GM23248 (cell line): ENCODE measurements at places on chromosomes 1 and 21.
A peak's percentile ranks its signal among the peaks of the same experiment; 100 is the strongest.

- no peak for DNase-seq
These were observed 88.5 kb downstream of the RUNX3 start for GRCh38 chr1:24841593-24841992.

DNA sequence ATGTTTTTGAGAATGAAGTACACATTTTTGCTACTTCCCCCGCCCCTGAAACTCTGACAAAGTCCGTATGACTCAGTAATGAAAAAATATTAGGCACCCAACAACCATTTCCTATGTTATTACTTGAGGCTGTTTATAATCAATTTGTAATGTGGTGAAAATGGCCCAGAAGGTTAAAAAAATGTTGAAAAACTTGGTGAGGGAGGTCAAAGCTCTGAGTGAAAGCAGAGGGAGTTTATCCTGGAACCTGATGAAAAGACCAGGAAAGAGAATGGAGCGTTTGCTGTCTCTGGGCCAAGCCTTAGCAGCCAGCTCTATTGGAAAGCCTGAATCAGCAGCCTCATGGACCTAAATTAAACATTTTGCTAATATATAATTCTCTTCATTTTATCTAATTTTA, 367.7 kb upstream of the NEGR1 start:
- peak; percentile 47 for DNase-seq

DNA sequence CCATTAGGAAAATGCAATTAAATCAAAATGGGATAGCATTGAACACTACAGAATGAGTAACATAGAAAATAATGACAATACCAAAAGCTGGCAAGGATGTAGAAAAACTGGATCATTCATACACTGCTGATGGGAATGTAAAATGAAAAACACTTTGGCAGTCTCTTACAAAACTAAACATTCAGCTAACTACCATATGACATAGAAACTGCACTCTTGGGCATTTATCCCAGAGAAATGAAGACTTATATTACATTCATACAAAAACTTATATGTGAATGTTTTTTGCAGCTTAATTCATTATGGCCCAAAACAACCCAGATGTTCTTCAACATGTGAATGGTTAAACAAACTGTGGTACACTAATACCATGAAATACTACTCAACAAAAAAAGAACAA, 66.4 kb downstream of the ANKRD13C start:
- DNase-seq, result no peak

GRCh38 chr1:196063952-196064351, 544.3 kb downstream of the KCNT2 start:
- no peak for DNase-seq

DNA sequence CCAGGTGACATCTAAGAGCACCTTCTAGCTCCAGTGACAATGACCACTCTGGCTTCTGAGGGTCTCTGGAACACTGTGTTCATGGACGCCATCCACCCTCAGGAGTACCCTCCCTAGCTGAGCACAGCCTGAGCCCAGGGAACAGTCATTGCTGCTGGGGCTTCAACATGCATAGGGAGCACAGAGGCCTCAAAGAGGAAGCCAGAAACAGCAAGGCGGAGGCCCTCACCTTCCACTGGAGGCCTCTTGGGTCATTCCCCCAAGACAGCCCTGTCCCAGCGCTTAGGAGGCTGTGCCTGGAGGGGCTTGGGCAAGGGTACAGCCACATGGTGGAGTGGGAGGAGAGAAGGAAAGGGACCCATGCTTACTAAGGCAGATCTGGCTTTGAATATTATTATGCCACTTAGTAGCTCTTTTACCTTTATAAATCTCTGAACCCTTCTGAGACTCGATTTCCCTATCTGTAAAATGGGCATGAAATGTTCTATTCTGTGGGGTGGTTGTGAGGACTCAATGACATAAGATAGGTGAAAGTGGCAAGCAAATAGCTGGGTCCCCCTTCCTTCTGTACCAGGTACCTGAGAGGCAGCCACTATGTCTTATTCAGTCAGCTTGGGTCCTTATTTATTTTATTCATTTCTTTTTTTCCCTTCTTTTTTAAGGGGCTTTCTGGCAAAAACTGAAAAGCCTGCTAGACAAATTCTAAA, 32.8 kb downstream of the PTAFR start:
- DNase-seq, result no peak

- no peak for DNase-seq
These were observed 113.8 kb downstream of the RRAGC start for GRCh38 chr1:38745476-38746401.

GRCh38 chr1:240843798-240844197, 231.8 kb upstream of the GREM2 start:
- DNase-seq, result no peak

DNA sequence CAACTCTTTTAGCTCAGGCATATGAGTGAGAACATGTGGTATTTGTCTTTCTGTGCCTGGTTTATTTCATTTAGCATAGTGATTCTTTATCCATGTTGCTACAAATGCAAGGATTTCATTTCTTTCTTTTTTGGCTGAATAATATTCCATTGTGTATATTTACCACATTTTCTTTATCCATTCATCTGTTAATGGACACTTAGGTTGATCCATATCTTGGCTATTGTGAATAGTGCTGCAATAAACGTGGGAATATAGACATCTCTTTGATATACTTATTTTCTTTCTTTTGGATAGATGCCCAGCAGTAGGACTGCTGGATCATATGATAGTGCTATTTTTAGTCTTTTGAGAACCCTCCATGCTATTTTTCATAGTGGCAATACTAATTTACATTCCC, 30.8 kb downstream of the ASB17 start:
- no peak for DNase-seq

DNA sequence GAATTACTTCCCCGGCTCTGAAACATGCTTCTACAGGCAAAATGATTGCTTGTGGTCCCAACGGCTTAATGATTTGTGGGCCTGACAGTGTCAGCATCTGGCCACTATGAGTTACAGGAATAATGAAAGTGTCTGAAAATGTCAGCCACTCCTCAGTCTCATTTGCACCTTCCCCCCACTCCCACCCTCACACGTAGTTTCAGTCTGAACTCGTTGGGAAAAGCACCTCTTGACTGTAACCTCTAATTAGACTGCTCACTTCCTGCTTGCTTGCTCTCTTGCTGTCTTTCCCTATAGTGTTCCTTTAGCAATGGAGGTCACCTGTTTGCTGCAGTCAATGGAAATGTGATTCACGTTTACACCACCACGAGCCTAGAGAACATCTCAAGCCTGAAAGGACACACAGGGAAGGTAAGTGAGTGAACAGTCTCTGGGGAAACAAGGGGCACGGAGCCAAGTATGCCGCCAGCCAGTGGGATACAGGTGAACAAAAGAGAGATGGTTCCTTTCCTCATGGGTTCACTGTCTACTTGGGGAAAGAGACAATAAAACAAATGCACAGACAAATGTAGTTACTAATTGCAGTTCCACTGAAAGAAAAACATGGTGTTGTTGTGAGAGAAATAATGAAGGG, 27.1 kb downstream of the CFAP57 start:
- DNase-seq, result no peak

GRCh38 chr1:14524826-14525636, 73.5 kb upstream of the KAZN start:
- no peak for DNase-seq

DNA sequence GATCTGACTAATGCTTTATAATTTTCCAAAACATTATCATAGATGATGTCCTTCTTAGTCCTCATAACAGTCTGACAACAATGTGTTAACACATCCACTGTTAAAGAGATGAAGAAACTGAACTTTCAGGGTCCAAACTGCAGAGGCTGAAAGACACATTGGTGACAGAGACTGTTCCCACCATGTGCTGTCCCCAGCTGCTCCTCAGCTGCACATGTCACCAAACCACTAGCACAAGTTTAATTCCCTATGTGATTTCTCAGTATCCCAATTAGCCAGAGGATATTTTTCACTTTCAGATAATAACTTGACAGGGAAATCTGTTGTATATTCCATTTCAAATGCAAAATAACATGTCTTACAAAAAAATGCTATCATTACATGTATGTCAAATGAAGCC, 24.6 kb downstream of the LAMC2 start:
- DNase-seq, result no peak

GRCh38 chr1:159055181-159055641, 21.4 kb downstream of the AIM2 start:
- no peak for DNase-seq

DNA sequence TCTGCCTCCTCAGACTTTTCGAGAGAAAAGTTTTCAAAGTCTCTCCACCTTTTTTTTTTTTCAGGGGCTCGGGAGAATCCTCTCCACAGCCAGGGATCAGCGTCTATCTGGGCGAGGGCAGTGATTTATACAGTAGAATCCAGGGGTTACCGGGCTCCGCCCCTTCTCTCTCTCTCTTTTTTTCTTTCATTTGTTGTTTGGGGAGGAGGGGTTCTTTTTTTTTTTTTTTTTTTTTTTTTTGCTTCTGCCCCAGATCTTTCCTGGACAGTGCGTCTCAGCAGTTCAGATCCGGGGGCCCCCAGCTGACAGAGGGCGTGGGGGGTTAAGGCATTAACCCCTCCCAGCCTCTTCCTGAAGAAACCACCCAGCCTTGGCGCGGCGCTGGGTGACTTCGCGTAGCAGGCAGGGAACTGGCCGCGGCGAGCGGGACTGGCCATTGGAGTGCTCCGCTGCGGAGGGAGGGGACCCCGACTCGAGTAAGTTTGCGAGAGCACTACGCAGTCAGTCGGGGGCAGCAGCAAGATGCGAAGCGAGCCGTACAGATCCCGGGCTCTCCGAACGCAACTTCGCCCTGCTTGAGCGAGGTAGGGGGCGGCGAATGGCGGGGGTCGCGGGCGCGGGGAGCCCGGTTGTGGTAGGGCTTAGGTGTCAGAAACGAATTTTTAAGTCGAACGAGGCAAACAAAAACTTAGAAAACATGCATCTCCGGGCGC, at the start of gene S1PR1:
S1PR1 (plus strand) TSS at position 504 of the 713 bp plus-strand sequence. CDS start 1,966 bp downstream, outside the sequence.
- DNase-seq, result peak; percentile 81

- DNase-seq, result peak; percentile 92
These were observed 26.1 kb downstream of the ETS2 start for GRCh38 chr21:38831526-38832467.

DNA sequence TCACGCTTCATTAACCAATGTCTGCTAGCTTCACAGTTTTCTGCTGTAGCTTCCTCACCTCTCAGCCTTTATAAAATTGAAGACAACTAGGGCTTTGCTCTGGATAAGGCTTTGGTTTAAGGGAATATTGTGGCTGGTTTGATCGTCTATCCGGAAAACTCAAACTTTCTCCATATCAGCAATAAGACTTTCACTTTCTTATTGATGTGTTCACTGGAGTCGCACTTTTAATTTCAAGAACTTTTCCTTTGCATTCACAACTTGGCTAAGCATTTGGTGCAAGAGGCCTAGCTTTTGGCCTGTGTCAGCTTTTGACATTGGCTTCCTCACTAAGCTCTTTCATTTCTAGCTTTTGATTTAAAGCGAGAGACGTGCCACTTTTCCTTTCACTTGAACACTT, 12.9 kb downstream of the COA6 start:
- DNase-seq, result no peak

DNA sequence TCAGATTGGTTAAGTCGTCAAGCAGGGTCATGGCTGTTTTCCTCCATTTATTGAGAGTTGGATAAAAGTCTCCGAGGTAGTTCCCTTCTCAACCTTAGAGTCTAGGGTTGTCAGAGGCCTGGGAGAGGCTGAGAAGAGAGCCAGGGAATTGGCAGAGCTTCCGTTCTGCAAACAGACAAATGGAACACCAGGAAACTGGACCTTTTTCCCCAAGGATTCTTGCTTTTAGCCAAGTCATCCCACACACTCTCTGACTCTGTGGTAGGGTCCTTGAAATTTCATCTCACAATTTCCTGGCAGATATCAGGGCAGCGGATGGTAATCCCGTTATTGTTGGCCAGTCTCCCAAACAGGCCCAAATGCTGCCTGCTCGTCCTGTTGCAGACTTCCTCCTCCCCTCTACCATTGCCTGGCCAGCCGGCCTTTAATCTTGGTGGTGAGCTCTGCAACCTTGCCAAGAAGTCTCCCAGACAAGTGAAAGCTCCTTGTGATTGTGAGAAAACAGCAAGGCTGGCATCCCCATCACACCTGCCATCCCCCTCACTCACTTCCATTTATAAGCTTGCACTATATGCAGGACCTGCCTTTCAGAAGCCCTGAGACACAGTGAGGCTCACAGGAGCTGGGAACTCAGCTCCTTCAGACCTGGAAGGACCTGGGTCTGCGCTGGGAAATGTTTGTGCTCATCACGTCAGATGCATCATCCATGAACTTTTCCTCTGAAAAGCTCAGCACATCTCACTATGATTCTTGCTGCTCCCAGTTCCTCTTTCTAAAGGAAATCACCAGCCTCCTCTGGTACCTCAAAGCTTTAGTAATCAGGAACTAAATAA, 13.7 kb upstream of the SRP9 start:
- DNase-seq, result peak; percentile 49

DNA sequence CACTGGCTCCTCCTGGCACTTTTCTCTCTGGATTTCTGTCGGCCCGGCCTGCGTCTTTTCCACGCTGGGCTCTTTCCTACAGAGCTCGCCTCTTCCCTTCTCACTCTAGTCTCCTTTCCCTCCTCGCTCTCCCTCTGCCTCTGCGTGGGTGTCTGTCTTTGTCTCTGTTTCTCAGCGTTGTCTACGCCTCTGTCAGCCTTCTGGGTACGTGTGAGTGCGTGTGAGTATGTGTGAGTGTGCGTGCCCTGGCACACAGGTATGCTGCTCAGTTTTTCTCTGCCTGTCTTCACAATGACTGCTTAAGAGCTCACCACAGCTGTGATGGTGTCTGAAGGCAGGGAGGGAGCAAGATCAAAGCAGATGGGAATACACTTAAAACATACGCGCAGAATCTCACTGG, 77.7 kb downstream of the KIRREL1 start:
- peak; percentile 29 for DNase-seq

GRCh38 chr21:17537299-17537698, 24.5 kb downstream of the CXADR start:
- no peak for DNase-seq

GRCh38 chr1:85611856-85612255, 31.3 kb downstream of the CCN1 start:
- peak; percentile 99 for DNase-seq

- peak; percentile 41 for DNase-seq
These were observed 229.4 kb downstream of the PTPRU start for GRCh38 chr1:29465755-29466154.
